Activated naive CD4-positive, alpha-beta T cell treated with anti-CD3 and anti-CD28 coated beads, Interleukin-2, amount 50 U/mL, for 72 hours (primary cell): ENCODE measurements at places on chromosomes 16 and 17. TPM values are rescaled to one million over a fixed set of nuclear protein-coding genes. Genes with fewer than 3 reads are reported as not detected.

The MYH8 gene
- not detected for total RNA-seq

The EFTUD2 gene
- total RNA-seq = 77.8 TPM

DNA sequence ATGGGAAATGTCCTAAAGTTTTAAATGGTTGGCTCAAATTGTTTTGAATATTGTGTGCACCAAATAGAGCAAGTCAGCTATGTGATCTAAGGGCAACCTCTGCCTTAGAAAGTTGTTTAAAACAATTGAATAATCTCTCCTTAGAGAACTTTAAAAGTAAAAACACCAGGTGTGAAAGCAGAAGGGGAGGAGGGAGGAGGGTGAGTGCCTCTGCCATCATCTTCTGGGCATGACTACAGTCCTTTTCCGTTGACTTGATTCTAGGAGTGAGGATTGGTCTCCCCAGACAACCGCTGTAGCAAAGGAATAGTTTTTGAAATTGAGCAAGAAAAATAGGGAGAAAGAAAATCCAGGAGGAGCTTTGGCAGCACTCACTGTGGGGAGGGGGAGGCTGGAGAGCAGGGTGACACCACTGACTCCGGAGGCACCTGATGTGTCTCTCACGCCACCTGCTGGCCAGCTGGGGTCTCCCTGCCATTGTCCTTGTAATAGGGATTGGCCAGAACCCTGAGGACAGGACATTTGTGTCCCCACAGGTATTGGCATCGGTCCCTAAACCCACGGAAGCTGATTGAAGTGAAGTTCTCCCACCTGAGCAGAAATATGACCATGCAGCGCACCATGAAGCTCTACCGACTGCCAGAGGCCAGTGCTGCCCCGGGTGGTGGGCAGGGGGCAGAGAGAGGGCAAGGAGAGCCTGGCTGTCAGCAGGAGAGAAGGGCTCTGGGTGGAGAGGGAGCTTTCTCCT, 33.3 kb downstream of the PLCD3 start:
- DNase-seq = peak; percentile 83

DNA sequence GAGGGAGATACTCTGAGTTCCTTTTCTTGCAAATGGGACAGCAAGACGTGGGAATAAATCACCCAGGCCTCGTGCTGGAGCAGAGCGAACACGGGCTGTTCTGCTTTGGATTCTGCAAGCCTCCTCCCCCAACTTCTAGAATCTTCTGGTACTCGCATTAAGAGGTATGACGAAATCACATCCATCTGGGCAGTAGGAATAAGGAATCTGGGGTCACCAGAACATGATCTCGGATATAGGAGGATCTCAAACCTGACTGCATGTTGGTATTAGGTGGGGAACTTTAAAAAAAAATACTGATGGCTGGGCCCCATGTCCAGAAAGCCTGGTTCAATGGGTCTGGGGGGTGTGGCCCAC, 49.8 kb upstream of the USP7 start:
- no peak for DNase-seq

DNA sequence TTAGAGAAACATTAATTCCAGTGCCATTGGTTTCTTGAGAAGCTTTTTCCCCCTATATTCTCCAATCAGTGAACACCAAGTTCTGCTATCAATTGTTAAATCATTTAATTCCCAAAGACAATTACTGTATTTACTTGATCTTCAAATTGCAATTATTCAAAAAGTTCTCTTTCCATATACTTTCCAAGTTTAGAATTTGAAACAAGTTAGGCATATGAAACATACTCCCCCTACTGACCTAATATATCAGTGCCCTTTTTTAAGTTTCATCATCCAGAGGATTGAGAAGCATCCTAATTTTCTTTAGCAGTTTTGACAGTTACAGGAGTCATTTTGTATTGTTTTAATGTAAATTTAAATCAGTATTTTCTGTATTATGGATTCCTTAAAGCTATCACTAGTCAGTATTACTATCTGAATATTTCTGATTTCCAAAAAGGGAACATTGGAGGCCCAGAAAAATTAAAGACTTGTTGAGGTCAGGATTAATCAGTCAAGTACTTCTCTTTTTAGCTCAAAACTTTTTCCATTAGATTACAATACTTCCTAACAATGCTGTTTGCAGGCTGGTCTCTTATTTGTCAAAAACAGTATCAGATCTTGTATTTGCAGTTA, 16.3 kb downstream of the MEIOC start:
- DNase-seq = no peak

DNA sequence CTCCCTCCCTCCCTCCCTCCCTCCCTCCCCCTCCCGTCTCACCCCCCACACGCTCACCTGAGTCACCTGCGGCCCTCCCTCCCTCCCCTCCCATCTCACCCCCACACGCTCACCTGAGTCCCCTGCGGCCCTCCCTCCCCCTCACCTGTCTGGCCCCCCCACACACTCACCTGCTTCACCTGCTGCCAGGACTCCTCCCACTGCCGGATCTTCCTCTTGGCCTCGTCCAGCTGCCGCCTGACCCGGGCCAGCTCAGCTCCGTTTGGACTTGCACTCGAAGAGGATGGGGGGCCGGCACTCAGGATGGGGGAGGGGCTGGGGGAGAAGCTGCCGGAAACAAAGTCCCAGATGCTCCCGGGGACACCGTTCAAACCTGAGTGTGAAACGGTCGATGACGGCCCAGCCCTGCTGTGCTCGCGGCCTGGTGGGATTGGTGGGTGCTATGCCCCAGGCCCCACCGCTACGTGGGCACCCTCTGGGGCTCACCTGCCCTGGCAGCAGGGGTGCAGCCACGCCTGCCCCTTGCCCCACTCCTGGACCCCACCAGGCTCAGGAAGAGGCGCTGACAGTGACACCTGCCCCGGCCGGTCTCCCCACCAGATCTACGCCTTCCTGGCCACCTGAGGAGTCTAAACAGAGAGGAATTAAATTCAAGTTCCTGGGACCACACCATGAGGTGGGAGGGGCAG, 15.9 kb downstream of the GNPTG start:
- no peak for DNase-seq

GRCh38 chr17:19303367-19303776, 59.2 kb downstream of the B9D1 start:
- DNase-seq = no peak
